Stimulated activated CD8-positive, alpha-beta memory T cell treated with anti-CD3 and anti-CD28 coated beads, Interleukin-4, amount 100 ng/mL, for 48 hours (primary cell): ENCODE measurements at places on chromosomes 2 and 18.

DNA sequence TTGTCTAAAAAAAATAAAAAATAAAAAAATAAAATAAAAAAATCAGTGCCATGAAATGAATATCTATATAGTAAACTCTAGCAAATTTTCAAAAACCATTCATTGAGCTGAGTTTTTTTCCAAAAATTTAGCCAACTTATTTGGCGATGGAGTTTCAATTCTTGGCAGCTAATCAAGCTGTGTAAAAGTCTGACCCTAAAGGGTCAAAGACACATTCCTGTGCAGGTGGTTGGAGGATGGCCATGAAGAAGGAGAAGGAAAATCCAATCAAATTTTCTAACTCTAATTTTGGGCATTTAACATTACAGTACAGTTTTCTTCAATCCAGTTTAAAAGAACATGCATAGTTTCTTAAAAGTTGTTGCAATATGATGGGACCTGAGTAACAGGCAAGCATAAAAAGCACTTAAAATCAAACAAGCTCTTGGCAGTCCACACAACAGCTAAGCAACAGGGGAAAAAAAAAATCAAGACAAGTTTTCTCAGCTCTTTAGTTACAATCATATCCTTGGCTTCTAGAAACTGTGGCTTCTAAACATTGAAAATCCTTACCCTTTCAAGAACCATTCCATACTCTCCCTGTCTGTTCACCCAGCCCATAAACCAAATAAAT, 54.5 kb downstream of the ACVR1 start:
- no peak for DNase-seq

DNA sequence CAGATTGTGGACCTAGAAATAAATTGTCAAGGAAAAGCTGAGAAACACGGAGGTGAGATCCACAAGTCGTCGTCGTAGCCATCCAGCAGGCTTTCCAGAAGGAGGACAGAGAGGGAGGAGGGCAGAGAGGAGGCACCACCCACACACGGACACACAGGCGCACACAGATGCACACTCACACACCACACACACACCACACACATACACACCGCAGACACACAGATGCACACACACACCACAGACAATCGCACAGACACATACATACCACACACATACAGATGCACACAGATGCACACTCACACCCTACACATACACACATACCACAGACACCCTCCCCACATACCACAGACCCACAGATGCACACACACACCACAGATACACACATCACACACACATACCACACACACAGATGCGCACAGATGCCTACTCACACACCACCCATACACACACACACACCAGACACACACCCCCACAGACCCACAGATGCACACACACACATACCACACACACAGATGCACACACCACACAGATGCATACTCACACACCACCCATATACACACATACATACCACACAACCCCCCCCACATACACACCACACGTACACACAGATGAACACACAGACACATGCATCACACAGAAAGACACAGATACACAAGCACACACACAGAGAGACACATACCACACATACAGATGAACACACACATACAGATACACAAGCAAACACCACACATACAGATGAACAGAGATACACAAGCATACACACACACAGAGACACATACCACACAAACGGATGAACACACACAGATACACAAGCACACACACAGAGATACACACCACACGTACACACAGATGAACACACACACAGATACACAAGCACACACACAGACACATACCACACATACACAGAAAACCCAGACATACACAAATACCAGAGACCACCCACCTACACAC, 12.7 kb upstream of the BOK start:
- no peak for DNase-seq

GRCh38 chr2:158644139-158644538, 151.0 kb upstream of the DAPL1 start:
- DNase-seq, result no peak

- no peak for DNase-seq
Observed at GRCh38 chr2:38932586-38932985, 42.9 kb downstream of the ARHGEF33 start.

GRCh38 chr2:215143458-215143857, 5.0 kb upstream of the ABCA12 start:
- no peak for DNase-seq
